ENCODE measurements at places on chromosomes 13 and 19.
A peak's percentile ranks its signal among the peaks of the same experiment; 100 is the strongest.

GRCh38 chr13:25046274-25046984, 49.5 kb upstream of the PABPC3 start:
- peak; percentile 85 for DNase-seq

GRCh38 chr13:100755891-100756290, 81.3 kb upstream of the TMTC4 start:
- DNase-seq = no peak

DNA sequence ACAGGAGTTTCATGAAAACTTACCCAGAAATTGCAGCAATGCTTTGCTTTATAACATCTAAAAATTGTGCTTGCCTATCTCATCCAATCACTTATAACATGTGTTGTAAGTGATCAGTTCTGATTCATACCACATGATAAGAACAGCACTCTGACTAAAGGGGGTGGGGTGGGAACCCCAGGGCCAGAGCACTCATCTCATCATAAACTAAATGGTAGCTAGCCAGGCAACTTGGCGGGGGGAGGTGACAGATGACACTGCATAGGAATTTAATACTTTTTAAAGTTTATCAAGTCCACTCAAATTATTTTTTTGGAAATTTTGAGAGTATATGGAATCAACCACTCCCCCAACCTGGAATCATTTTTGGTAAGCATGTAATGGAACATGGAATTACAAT, 42.1 kb downstream of the FOXO1 start:
- DNase-seq = no peak

DNA sequence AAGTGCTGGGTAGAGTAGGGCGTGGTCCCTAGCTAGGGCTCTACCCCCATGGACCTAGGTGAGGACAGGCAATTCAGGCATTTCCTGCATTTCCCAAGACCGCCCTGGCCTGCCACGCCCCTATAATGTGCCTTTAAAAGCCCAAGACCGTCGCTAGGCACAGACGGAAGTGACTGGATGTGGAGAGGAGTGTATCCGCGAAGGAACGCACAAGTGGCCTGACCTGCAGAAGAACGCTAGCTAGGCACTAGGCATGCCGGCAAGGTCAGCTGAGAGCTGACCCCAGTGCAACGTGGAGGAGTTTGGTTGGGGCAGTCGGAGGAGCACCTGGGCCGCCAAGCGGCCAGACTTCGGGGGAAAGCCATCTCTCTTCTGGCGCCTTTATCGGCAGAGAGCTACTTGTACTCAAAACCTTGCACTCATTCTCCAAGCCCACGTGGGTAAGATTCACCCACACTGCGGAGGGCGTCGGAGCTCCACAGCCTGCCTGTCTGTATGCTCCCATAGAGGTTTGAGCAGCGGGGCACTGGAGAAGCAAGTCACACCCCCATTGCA, 370.0 kb downstream of the FGF9 start:
- DNase-seq = peak; percentile 10

GRCh38 chr13:24185591-24186232, 25.2 kb downstream of the SPATA13 start:
- no peak for DNase-seq

DNA sequence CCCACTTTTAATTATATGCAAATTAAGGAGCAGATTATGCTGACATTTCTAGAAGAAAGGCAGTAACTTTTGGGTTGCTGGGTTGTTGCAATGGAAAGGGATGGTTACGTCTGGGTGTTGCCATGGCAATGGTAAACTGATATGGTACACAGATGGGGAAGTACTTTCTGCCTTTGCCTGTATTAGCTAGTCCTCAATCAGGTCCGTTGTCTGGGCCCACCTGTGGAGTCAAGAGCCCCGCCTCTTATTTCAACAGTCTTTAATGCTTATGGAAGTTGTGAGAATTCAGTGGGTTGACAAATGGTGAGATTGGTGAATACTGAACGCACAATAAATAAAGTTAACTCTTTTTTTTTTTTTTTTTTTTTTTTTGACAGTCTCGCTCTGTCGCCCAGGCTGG, 30.6 kb upstream of the DPP9 start:
- no peak for DNase-seq

DNA sequence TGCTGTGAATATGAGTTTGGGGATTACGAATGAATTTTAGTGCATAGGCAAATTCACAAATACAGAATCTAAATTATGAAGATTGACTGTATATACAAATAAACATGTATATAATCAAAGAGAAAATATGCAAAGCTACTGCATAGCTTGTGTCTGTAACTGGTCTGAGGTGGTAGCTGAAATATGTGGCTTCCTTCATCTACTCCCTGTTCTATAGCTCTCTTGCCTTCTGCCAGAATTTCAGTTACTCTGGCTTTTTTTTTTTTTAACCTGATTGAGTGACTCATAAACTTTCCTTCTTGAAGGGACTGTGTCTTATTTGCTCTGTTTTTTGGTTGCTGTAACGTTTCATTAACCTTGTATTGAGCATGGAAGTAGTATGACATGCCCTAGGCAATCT, 26.6 kb downstream of the DNAJC3 start:
- DNase-seq = no peak

- no peak for DNase-seq
Observed at GRCh38 chr13:42753697-42754096, 27.7 kb upstream of the FAM216B start.

DNA sequence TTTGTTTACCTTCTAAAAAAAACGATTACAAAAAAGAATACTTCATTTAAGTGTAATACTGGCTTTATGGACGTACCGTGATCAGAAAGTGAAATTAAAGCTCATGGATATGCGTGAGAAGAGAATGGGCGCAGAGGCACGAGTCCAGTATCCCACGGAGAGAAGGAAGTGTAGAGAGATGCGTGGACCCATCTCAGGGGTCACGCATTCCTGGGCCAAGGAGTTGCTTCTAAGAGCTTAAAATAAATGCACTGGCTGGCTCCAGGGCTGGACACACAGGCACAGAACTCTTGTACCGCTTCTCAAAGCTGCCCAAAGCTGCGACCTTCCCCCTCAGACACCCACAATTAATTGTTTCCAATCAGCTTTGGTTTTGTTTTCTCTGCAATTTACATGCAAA, 8.7 kb upstream of the SPC24 start:
- DNase-seq = no peak

DNA sequence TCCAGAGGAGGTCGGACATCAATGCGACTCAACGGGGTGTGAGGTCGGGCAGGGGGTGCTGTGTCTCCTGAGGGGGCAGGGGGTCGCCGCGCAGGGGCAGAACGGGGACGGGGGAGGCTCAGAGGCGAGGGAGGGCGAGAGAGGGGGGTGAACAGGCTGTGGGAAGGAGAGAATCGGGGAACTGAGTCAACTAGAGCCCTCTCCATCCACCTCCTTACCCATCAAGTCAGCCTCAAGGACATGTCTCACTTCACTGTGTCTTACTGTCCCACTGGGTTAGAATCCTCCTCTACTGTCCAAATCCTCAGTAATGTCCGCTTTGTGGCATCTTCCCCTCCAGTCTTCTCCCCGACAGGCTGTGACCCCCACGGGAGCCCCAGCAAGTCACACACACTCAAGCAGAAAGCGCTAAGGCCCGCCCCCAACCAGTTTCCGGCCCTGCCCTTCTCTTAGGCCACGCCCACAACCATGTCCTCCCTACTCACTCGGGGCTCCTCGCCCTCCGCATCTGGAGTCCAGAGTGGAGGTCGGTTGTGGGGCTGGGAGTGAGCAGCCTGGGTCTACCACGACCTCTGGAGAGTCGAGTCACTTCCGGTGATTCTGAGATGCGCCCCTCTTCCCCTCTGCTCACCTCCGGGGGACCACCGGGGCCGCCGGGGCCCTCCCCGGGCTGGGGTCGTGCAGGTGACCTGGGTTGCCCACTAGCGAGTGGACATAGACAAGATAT, 9.3 kb downstream of the PLEKHA4 start:
- peak; percentile 89 for DNase-seq

DNA sequence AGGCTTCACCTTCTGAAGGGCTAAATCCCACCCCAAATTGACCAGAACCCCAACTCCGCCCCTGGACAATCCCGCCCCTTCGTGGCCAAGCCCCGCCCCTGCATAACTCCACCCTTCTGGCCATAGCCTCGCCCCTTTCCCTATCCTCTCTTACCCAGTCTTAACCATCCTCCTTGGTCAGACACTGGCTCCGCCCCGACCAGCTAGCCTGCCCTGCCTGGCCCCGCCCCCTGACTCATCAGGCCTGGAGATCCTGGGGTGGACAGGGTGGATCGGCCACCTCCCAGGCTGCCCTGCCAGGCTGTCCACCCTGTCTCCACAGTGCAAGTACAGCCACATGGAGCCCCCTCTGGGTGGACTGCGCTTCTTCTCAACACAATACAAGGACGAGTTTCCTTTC, 8.0 kb upstream of the ZNF358 start:
- DNase-seq = peak; percentile 93

DNA sequence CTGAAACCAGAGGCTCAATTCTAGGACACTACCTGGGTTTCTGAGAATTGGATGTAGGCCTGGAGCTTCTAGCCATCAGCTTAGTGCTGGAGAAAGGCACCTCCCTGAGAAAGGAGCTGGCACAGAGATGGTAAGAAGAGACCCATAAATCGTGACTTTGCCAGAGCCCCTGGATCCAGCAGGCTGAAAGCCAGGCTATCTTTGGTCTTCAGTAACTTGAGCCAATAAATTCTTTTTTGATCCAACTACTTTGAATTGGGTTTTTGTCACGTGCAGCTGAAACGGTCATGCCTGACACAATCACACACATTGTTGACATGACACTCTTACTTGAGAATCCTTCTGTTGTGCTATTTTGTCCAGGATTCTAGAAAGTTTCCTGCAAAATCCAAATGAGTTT, 103.4 kb downstream of the LHFPL6 start:
- no peak for DNase-seq

DNA sequence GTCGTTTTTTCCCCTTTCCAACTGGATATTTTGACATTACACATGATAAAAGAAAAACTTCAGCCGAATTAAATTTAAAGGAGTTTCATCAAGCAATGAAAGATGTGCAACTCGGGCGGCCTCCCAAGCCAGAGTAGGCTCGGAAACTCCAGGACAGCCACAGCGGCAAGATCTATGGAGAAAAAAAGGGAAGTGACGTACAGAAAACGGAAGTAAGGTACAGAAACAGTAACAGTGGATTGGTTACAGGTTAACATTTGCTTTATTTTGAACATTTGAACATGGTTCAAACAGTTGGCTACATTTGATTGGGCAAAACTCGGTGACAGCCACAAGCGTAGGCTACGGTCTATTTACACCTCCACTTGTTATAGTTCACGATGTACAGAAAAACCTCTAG, 30.5 kb upstream of the FAM124A start:
- no peak for DNase-seq

- no peak for DNase-seq
Observed at GRCh38 chr13:49821216-49822009, 28.9 kb upstream of the KPNA3 start.

DNA sequence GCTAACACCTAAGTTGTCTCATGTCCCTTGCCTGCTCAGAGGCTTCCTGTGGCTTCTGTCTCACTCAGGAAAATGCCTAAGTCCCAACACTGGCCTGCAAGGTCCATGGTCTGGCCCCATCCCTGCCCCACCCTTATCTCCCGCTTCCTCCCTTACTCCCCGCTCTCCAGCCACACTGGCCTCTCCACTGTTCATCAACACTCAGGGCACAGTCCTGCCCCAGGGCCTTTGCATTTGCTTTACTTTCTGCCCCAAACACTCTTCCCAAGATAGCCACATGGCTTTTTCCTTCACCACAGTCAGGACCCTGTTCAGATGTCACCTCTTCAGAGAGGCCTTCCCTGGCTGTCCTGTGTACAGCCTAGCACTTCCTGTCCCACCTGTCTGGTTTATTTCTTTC, 32.1 kb upstream of the IGSF23 start:
- no peak for DNase-seq

DNA sequence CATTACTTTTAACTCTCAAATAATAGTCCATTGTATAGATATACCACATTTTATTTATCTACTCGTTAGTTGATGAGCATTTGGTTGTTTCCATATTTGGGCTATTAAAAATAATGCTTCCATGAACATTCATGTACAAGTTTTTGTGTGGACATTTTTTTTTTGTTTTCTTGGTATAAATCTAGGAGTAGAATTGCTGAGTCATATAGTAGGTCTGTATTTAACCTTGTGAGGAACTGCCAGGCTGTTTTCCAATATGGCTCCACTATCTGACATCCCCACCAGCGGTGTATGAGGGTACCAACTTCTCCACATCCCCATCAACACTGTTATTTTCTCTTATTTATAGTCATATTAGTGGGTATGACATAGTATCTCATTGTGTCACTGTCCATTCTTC, 143.1 kb downstream of the RAP2A start:
- no peak for DNase-seq

DNA sequence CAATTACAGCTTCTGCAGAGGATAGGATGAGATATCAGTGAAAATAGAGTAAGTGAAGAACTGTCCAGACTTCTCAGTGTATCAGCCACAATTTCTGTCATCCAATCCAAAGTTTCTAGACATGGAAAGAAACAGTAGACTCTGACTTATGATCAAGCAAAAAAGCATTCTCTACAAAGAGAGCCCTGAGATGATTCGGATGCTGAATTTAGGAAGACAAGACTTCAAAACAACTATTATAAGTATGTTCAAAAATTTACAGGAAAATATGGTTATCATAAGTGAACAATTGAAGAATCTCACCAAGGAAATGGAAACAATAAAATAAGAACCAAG, 238.2 kb upstream of the IRS2 start:
- DNase-seq = no peak

GRCh38 chr13:33520468-33520839, 234.9 kb upstream of the STARD13 start:
- DNase-seq = no peak

DNA sequence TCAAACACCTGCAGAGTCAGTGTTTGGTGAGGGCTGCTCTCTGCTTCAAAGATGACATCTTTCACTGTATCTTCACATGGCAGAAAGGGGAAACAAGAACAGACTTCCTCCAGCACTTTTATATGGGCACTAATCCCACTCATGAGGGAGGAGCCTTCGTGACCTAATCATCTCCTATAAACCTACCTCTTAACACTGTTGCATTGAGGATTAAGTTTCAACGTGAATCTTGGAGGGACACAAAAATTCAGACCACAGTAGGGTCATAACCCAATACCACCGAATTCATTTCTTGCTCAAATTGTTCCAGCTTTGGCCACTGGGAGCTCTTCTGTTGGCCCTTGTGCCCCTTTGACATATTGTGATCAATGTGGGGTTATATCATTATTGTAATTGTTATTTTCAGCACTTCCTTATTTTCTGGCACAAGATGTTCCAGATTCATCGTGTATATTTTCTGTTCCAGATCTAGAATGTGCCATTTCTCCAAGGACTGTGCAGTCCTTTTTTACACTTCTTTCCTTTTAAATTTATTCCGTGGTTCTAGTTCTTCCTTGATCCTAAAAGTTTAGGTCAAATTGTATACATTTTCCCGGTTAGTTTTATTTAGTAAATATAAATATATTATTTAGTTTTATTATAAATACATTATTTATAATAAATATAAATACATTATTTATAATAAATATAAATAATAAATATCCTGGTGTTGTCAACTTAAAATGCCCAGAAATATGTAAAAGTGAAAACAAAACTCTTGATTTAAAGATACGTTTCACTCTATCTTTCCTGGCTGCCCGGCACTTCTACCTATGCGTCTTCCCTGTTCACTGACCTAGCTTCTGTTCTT, 35.5 kb upstream of the IGFL4 start:
- DNase-seq = no peak

GRCh38 chr13:94332359-94333096, 147.0 kb downstream of the DCT start:
- no peak for DNase-seq

- DNase-seq = no peak
Observed at GRCh38 chr13:45876781-45877180, 25.2 kb upstream of the SIAH3 start.
